ENCODE measurements at places on chromosomes 2 and 18.

DNA sequence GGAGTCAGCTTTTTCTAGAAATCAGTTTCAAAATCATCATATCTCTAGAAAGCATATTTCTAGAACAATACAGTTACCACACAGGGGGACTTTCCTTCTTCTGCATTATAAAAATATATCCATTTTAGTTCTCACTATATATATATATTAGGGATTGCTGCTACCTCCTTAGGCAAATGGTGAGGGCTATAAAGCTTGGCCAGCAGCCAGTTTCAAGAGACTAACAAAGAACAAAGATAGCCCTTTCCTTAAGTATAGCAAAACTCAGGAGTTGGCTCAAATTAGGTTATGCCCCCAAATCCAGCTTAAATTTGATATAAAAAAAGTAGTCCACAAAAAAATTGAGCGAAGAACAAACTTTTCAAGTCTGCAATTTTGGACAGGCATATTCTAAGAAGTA is 70.0 kb downstream of the EIF2AK3 start:
- DNase-seq = no peak

DNA sequence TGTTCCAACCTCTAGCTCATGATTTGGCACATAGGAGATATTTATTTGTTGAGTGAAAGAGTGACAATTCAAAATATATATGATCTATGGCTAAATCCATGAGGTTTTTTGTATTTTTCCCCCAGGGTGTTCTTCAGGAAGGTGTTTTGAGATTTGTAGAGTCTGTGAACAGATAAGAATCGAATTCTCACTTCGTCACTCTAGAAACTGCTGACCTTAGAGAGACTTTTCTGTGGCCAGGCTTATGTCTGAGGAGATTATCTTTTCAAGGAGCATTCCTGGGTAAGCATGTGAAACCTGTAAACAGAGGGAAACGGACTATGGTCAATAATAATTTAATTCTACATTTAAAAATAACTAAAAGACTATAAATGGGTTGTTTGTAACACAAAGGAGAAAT is 849 bp upstream of the ITGB6 start:
- no peak for DNase-seq

- no peak for DNase-seq
Observed at GRCh38 chr18:41993151-41993550, 38.1 kb downstream of the PIK3C3 start.

GRCh38 chr2:232447638-232448303 is 8.2 kb upstream of the ALPI start:
- DNase-seq = no peak

DNA sequence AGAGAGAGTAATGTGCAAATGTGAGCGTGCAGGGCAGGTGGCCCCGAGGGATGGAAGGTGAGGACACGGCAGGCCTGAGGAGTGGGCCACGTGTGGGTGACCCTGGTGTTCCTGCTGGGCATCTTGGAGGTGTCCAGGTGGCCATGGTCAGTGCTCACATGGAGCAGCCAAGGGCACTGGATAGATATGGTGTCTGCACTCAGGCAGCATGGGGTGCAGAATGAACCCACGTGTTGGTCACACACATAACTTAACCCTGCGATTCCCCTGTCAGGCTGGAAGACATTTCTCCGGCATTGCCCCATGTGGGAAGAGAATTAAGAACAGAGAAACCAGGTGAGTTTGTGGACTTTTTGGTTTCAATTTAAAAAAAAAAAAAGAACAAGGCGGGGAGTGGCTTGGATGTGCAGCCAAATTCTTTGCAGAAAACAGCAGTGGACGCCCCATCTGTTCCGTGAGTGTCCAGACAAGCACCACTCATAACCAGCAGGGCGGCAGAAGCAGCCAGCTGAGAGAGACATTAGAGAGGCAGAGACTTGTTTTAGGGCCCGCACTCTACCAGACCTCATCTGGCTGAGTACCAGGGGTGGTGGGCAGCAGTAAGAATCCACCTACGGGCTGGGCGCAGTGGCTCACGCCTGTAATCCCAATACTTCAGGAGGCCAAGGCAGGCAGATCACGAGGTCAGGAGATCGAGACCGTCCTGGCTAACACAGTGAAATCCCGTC is 249.8 kb downstream of the ACKR3 start:
- no peak for DNase-seq

DNA sequence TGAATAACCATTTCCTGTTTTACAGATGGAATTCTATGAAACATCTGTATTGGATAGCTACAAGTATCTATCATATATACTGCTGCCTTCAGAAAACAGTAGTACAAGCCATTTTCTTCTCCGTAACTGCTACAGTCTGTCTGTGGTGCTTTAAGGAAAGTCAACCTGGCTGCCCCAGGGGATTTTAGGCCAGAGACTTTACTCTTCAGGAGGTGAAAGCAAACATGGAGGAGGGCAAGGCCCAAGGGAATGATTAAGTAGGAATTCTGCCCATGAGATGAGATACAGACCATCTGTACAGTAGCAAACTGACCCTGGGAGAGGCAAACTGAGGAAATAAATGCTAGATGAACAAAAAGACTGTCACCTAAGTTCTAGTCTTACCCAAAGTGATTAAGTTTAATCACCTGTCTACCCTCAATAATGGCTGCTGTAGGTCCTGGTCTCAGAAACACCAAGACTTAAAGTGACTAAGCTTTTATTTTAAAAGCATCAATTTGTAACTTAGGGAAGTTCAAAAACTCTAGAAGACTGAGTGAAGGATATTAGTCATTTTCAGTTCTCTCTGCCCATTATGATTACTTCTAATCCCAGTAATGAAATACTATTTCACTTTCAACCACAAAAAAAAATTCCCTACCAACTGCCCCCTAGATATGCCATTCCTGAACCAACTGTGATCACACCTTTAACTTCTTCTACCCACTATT is 14.8 kb downstream of the MBD2 start:
- no peak for DNase-seq

- DNase-seq = no peak
Observed at GRCh38 chr2:208830203-208830602, 423.6 kb downstream of the PTH2R start.

DNA sequence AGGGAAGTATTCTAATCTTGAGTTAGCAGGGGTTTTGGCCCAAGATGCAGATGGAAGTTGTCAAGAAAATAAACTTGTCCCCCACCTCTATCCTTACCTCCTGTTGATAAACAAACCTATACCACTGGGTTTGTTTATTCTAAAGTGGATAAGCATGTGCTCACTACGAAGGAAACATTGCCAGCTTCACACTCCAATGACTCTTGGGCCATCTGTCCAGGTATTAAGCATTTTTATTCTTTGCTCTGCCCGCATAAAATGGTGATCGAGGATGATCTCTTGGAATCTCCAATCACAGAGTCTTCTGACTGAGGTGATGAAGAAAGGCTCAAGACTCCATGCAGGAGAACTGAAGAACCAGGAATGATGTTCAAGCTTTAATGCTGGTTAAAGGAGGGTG is 1908.4 kb upstream of the PIK3C3 start:
- no peak for DNase-seq

GRCh38 chr2:32951672-32952071 is 4.9 kb downstream of the LTBP1 start:
- DNase-seq = no peak

DNA sequence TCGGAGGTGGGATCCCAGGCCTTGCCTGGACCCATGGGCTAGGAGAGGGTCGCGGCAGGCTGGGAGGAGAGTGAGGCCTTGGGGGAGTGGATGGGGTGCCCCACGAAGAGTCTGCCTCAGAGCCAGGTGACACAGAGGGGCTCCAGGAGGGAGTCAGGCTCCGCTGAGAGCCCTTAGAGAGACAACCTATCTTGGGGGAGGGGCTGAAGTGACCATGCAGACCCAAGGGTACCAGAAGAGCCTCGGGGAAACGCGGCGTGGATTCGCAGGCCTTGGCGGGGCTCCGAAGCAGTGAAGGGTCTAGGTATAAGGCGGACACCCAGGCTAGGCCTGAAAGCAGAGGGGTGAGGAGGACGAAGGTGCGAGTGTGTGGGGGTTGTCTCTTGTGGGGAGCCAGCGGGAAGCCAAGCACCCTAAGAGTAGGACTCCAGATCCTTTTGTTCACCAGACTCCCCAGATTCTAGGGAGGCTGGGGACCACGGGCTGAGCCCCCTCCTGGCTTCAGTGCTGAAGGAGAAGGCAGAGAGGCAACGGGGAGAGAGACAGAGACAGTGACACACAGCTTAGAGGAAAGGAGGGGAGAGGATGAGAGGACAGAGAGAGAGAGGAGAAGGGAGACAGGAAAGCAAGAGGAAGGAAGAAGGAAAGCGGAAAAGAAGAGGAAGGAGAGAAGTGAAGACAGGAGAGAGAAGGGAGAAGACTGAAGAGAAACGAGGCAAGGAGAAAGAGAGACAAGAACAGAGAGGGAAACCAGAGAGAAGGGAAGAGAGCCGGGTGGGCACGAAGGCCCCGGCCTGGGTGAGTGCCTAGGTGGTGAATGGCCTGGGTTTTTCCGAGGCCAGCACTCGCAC is 1.1 kb upstream of the HOXD11 start:
- no peak for DNase-seq

GRCh38 chr2:232008907-232009638 is 47.6 kb downstream of the DIS3L2 start:
- no peak for DNase-seq

DNA sequence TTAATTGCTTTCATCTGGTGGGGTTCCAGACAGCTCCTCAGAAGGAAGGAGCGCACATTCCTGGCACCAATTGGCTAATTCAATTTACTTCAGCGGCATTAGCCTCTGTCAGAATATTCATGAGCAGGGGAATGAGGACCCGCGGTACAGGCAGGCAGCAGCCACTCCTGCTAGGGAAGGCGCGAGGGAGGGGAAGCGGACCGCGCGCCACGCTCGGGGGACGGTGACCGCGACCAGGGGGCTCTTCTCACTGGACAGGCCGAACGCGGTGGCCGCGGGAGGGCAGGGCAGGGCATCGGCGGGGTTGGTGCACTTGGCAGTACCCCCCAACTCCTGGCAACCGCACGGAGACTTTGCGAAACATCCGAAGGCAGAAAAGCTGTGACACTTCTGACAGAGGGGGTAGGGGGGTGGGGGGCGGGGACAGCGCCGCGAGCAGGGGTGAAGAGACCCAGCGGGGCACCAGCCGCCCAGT is at the start of gene CDH20:
Gene CDH20, plus strand, starts transcription at position 160 of the 475 bp plus-strand sequence.
- DNase-seq = no peak

DNA sequence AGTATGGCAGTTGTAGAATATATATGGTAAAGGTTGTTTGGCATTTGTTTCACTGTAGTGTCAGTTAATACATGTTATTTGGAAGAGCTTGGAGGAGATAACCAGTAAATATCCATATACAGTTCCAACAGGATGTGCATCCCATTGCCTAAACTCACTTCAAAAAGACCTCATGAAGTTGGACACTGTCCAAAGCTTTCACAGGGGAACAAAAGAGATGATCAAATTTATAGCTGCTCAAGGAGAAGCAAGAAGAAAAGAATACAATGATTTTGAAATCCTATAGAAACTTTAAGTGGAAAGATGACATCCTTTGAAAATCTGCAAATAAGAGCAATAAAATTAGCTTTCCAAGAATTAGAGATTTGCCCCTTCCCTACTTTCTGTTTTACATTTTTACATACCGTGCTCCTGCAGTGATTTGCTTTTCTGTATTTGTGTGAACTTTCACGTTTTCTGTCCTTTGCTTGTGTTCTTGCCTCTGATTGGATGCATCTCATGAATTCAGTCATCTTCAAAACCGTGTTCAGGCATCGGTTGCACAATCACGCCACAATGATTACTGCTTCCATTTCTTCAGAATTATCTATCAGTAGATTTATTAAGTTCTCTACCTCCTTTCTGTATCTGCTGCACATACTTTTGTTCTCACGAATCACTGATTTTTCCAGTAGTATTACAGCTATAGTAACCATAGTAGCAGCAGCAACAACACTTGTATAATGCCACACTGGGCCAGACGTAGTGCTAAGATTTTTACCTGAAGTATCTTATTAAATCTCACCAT is 83.8 kb downstream of the PARD3B start:
- DNase-seq = no peak

DNA sequence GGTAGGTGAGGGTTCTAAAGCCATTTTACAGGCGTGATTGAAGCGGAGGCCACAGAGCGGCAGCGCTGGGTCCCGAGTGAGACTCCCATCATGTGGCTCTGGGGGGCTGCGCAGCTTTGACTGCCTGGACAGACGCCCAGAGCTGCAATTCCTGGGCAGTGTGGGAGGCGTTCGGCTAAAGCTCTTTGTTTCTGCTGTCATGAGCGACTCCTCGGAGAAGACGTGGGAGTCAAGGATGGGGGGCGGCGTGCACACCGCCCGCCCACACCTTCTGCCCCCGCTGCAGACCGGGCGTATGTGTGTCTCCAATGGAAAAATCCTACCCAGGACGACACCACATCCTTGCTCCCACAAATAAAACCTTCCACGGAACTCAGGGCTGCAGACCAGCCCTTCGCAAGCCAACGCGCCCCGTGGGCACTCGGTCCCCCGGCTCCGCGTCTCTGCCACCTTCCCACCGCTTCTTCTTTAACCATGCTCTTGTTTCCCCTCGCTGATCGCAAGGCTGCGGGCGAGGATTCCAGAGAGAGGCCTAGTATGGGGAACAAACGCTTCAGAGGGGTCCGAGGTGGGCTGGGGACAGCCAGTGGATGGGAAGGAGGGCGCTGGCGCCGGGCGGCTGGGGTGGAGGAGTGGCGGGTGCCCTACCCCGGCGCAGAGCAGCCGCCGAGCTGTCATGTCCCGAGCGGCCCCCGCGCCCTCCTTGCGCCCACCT is 680 bp upstream of the LBH start:
- no peak for DNase-seq

- DNase-seq = no peak
Observed at GRCh38 chr18:76476665-76477561, 18.1 kb downstream of the ZNF516 start.

DNA sequence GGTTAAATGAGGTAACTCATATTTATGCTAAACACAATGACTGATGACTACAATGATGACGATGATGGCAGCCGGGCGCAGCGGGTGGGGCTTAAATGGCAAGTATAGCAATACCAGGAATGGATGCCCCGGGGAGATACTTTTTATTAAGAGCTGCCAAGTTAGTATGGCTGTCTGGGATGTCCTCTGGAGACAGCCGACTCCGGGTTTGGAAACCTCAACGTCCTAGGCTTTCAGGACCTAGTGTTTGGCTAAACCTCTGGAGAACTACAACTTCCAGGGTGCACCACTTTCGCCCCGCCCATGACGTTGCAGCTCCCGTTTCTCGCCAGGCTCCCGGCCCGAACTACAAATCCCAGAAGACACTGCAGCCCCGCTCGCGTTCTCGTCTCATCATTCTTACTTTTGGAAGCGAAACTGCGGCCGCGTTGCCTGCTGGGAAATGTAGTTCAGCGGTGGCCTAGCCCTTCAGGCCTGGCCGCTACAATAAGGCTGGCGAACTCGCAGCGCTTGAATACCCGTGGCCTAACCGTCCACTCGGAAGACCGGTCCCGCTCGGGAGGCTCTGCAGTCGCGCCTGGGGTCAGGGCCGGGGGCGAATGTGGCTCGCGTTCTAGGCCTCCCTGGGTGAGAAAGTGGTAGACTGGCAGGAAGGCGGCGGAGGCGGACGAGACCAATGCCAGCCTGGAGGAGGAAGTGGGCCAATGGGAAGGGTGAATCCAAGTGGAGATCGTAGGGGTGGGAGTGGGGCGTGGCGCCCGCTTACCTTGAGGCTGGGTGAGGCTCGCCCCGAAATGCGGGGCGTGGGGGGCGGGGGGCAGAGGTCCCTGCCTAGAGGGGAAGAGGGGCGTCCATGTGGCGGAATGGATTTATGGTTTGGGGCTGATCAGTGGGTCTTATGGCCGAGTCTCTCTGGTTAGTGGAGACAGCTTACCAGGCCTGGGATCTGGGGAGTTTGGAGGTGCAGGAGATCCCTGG is at the start of gene SMARCAL1:
Gene SMARCAL1, plus strand, starts transcription at position 463 of the 978 bp plus-strand sequence. CDS start 2,221 bp downstream, outside the sequence.
- peak; percentile 98 for DNase-seq

GRCh38 chr18:23805898-23806297 is 116.6 kb downstream of the LAMA3 start:
- DNase-seq = no peak

All from SW 1271 (cell line).